Caco-2 (cell line): ENCODE measurements at places on chromosomes 2 and 18. TPM values are rescaled to one million over a fixed set of nuclear protein-coding genes. Genes with fewer than 3 reads are reported as not detected.

DNA sequence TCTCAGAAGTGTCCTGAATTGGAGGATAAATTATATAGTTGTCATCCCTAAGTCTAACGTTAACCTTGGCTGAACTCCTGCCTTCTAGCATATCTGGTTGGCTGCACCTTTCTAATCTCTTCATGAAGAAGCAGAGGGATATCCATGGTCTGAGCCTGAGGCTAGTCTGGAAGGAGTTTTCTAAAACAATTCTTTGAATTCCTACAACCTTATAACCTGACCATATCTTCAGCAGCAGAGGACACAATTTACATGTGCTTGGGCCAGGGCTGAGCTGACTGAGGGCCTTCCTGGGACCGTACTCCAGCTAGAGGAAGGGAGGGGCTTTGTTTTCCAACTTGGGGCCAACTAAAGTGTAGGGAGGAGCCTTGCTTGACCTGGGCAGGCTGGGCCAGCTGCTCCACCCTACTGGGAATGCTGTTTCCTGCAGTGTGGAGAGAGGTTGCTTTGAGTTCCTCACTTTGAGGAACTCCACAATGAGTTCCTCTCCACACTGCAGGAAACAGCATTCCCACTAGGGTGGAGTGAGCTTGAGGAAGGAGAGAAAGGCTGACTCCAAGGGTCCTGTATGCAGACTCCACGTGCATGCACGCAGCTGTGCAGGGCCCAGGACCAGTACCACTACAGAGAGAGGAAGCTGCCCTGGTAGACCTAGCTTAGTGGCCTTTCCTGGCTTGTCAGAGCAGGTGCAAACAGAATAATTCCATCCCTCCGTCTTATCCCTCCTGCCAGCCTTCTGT lies 19.6 kb downstream of the CEP68 start:
- no peaks in the 10 kb centered on the region for H3K27me3 ChIP-seq
- no peak overlapping the region for H3K4me3 ChIP-seq
- no peak overlapping the region for H3K27ac ChIP-seq
- peak; percentile 53 for DNase-seq

GRCh38 chr2:12469141-12469561 lies 247.6 kb upstream of the TRIB2 start:
- H3K27me3 ChIP-seq = no peaks in the 10 kb centered on the region
- no peaks in the 10 kb centered on the region for H3K36me3 ChIP-seq
- no peak overlapping the region for H3K4me3 ChIP-seq
- H3K27ac ChIP-seq = no peak overlapping the region
- no peaks in the 10 kb centered on the region for H3K4me1 ChIP-seq

DNA sequence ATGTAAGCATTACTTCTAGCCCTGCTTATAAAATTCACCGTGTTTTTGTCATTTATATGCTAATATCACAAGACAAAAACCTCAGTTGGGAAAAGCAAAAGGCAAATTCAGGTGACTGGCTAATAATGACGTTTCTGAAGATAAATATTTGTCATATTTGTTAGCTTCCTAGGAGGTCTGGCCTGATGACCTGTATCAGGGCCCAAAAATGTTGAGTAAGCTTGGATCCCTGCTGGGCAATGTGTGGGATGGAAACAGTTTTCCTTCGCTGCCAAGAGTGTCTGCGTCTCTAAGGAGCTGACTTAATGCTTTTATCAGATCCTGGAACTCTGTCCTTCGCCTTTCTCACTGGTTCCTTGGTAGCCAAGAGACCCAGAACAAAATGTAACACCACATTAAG lies 230.1 kb upstream of the PXDN start:
- no peaks in the 10 kb centered on the region for H3K36me3 ChIP-seq
- H3K4me3 ChIP-seq = no peak overlapping the region

DNA sequence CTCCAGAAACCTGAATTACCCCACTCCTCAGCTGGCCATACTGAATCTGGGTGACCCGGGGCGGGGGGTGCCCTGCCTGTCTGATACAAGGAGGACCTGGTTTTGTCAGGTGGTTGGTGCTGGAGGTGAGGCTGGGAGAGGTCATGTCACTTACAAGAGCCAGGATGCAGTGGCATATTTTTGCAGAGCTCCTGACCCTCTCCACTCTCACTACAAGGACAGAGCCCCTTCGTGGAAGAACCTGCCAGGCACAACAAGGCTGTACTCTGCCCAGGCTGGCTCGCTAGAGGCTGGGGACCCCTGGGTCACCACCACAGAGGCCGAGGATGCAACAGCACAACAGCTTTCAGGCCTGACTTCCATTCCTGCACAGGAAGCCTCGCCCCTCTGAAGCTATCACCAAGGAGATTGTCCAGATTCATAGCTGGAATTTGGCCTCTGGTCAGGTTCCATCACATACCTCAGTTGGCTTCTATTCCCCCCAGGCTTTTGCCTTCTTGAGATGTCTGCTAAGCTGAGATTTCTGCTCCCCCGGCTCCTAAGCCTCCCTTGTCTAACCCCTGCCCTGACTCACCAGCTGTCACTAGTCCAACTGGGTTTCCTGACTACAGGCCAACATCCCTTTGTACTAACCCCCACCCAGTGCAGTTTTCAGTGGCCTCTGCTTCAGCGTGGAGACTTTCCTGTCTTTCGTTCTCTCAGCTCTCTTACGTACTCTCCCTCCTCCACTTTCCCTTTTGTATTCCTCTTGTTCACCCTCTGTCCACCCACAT lies 132.5 kb upstream of the EPAS1 start:
- peaks cover 56% of the 10 kb centered on the region for H3K4me1 ChIP-seq
- H3K36me3 ChIP-seq = no peaks in the 10 kb centered on the region
- peak overlapping the region; percentile 92 for H3K27ac ChIP-seq
- DNase-seq = peak; percentile 89
- H3K4me3 ChIP-seq = no peak overlapping the region
- no peaks in the 10 kb centered on the region for H3K27me3 ChIP-seq

DNA sequence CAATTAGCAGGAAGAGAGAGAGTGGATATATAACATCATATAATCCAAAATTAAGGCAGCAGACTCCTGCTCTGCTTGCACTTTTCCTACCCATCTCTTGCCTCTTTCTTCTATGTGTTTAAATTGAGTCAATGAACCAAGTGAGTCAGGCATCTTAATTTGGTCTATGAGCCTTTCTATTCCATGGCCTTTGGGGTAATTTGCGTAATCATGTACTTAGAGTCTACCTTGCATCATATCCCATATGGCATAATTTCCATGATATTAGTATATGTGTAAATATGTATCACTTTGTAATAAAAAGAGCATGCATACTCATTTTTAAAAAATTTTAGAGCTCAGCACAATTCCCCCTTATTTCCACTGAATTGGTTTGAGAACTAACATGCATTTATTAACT lies 555.2 kb downstream of the STK39 start:
- H3K27ac ChIP-seq = no peak overlapping the region
- no peaks in the 10 kb centered on the region for H3K4me1 ChIP-seq
- H3K36me3 ChIP-seq = no peaks in the 10 kb centered on the region
- DNase-seq = no peak
- no peaks in the 10 kb centered on the region for H3K27me3 ChIP-seq

Gene GKN2
- not detected in 2 replicates for total RNA-seq

DNA sequence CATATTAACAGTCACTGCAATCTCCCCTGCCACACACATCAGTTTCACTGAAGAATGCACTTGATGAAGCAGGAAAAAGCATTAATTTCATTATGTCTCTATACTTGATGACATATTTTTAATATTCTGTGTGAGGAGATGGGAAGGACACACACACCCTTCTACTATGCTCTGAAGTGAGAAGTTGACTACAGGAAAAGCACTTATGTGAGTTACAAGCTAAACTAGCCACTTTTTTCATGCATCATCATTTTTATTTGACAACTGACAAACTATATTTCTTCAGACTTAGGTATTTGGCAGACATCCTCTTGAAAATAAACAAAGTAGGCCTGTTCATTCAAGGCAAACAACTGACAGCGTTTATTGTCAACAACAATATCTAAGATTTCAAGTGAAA lies 150.4 kb upstream of the ID2 start:
- no peaks in the 10 kb centered on the region for H3K36me3 ChIP-seq
- no peak overlapping the region for H3K27ac ChIP-seq
- H3K4me3 ChIP-seq = no peak overlapping the region
- no peaks in the 10 kb centered on the region for H3K27me3 ChIP-seq
- no peak for DNase-seq

Gene KCNE4
- total RNA-seq = not detected in 2 replicates

Gene CYP27A1
- total RNA-seq = 20.9 and 26.8 TPM in 2 replicates

Gene FKBP1B
- 3.2 and 3.7 TPM in 2 replicates for total RNA-seq

Gene FBXO48
- 1.1 and 1.2 TPM in 2 replicates for total RNA-seq

DNA sequence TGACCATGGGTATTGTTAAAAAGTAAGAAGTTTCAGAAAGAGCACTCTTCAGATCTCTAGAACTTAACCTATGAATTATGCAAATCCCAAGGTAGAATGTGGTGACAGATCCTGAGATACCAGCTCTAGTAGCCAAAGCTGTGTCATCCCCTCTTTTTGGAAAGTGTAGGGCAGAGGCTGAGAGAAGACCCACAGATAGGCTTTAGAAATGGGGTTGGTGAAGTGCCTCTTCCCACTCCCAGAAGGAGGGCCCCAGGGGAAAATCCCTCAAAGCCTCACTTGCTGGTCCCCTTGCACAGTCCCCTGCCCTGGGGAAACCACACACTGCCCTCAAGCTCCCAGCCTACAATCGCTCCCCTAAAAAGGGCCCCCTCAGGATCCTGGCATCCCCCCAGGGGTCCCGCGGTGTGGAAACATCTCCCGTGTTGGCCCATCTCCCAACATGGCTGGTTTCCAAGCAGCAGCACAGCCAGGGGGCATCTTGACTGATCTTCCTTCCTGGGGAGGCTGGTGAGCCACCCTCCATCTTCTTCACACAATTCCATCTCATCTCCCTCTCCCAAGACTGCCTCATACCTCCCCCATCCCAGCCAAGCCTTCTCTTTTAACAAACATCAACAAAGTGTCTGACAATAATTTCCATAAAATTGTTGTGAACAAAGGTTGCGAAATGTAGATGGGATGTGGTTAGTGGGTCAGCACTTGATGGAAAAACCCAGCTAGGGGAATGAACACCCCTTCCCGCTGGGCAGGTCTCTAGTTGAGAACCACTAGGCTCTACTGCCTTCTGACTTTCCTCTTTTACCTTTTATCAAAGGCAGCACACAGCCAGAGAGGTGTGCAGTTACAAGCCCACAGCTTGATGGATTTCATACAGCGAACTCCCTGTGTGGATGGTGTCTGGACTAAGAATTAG lies 25.1 kb downstream of the MAL start:
- no peak overlapping the region for H3K27ac ChIP-seq
- H3K4me3 ChIP-seq = no peak overlapping the region
- no peaks in the 10 kb centered on the region for H3K4me1 ChIP-seq
- peaks cover 1% of the 10 kb centered on the region; the same call in 1 of the 2 replicates for H3K27me3 ChIP-seq

Gene MSTN
- total RNA-seq = not detected in 2 replicates

Gene LBH
- total RNA-seq = 126 and 159 TPM in 2 replicates

DNA sequence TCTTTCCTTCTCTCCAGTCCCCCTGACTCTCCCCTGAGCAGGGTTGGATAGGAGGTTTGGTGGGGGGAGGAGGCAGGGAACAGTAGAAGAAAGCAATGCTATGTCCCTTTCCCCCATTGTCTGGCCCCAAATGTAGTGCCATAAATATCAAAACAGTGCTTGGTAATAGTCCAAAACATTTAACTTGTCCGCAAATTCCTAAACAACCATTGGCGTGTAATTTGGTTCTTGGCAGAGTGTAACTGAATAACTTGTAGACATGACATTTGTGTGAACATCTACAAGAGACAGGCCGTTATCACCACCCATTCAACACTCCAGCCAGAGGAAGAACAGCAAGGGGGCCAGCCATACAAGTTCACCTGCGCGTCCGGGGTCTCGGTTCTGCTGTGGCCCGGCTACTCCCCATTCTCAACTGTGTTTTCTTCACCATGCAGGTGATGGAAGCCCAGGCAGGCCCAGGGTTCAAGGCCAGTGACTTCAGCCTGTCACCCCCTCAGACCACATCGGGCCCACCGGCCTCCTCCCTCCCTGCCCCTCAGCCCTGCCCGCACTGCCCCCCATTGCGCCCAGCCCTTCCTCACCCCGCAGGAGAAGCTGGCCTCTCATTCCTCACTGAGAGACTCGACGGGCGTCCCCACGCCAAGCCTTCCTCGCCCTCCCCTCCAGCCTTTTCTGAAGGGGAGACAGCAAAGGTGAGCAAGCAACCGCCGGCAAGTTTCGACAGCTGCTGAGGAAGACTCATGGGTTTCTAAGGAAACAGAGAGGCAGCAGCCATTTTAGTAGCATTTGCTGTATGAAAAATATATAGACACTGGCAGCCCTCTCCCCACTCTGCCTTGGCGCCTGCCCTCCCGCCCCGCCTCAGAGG lies 699 bp upstream of the RAPGEF4 start:
- H3K36me3 ChIP-seq = no peaks in the 10 kb centered on the region
- H3K27ac ChIP-seq = no peak overlapping the region
- H3K27me3 ChIP-seq = no peaks in the 10 kb centered on the region
- DNase-seq = no peak
